ENCODE measurements at places on chromosomes 12 and 14. TPM values are rescaled to one million over a fixed set of nuclear protein-coding genes. Genes with fewer than 3 reads are reported as not detected.

GRCh38 chr12:93019212-93019927 lies 90.3 kb upstream of the EEA1 start:
- DNase-seq = no peak

GRCh38 chr12:22631863-22632463 lies 7.0 kb downstream of the ETNK1 start:
- peak; percentile 36 for DNase-seq

DNA sequence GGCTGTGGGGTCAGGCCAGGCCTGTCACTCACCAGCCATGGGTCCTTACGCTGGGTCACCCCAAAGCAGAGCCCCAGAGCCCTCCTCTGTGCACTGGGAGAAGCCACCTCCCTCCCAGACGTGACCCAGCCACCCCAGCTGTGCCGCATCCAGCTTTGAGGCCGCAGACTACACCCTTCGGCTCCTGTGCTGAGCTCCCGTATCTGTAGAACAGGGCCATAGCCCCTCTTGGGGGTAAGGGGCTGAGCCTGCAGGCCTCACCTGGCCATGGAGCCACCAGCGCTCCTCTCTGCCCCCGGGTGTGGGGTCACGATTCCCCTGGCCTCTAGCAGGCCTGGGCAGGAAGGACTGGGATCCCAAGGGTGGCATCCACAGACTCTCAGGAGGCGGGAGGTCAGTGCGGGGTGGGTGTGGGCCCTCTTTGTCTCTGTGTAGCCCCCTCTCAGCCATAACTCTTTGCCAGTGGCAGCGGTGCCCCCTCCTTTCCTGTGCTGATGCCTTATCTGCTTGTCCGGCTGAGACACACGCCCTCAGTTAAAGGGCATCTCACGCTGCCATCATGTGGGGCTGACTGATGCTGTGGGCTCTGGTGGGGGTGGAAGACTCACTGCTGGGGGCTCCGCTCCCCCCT lies 16.3 kb downstream of the ASPG start:
- no peak for DNase-seq

- peak; percentile 18 for DNase-seq
These were observed 813 bp upstream of the CCDC184 start for GRCh38 chr12:48182631-48183030.

- DNase-seq = no peak
These were observed 224.4 kb downstream of the CHST11 start for GRCh38 chr12:104681012-104681690.

DNA sequence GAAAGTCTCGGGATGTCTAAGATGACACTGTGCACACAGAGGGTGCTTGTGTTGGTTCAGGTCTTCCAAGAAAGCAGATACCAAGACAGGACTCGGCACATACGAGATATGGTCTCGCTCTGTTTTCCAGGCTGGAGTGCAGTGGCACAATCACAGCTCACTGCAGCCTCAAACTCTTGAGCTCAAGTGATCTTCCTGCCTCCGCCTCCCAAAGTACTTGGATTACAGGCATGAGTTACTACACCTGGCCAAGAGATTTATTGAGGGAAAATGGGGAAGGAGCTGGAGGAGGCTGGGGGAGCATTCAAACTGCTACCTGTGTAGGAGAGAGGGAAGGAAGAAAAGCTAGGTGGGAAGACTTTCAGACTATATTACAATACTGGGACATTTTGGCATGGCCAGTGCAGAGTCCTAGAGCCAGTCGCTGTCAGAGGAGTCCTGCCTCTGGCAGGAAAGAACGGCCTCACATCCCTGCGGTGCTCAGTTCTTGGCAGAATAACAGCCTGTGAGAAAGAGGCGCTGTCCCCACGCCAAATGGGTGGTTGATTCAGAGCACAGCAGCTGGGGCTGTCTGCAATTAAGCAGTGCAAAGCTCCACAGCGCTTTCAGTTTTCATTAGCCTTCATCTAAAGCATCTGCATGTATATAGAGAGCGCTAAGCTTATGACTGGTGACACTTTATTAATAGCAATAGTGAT lies 18.3 kb downstream of the SLC17A8 start:
- DNase-seq = no peak

- no peak for DNase-seq
These were observed 190.7 kb upstream of the BMP4 start for GRCh38 chr14:54147282-54147681.

- DNase-seq = no peak
These were observed 207.5 kb downstream of the CALM1 start for GRCh38 chr14:90604356-90604755.

DNA sequence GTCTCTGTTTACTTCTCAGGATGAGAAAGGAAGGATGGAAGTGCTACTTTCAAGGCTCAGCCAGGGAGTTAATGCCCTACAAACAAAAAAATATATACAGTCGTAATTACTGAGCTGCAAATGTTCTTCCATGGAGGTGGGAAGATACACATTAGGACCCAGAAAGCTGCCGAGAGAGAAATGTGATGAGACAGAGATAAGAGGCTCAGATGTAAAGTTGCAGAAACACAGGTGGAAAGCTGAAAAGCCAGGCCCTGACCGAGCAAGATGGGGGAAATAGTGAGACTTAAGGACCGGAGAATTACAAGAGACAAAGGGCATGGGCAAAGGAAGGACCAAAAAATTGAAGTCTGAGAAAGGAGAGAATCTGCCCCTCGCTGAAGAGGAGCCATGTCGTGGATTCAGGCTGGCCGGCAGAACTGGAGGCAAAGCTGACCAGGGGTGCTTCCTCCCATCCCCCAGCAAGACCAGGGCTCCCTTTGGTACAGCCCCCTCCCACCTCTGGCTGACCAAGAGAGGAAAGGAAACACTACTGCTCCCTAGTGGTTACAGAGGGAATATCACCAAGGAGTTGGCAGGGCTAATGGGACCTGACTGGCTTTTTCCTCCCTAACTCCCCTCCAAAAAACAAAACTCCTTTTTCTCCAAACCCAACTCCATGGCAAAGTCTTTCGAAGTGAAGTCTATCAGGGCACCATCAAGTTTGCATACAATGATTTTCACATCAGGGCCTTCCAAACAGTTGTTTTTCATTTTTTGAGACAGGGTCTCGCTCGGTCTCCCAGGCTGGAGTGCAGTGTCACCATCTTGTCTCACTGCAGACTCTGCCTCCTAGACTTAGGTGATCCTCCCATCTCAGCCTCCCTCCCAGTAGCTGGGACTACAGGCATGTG lies 12.1 kb downstream of the ZFHX2 start:
- DNase-seq = peak; percentile 39

DNA sequence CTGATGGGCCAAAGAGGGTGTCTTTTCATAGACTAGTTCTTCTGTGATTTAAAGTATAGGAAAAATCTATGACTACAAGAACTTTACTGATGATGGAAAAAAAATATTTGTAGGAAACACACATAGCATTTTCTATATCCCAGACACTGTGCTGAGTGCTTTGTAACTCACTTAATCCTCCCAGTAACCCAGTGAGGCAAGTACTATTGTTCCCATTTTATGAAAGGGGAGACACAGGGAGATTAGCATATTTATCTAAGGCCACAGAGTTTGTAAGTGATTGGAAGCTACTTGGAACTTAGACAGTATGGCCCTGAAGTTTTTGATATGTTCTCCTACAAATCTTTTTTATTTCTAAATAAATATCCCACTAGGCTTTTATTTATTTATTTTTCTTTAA lies 19.9 kb downstream of the PRPF39 start:
- DNase-seq = no peak

GRCh38 chr14:37275963-37276362 lies 78.2 kb downstream of the MIPOL1 start:
- no peak for DNase-seq

DNA sequence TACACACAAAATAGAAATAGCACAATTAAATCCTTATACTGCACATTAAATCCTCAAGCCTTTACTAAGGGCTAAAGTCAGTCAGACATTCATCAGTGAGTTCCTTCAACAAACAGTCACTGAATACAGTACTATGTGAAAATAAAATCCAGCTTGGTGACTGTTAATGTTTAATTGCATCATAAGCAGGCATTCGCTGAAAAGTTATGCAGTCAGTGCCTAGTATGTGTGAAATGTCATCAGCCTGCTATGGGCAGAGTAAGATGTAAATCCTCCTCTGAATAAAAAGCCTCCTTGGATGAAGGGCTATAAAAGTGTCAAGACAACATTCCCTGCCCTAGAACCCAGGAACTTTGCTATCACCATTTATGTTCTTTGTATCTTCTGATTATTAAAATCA lies 116.4 kb downstream of the PRICKLE1 start:
- no peak for DNase-seq

DNA sequence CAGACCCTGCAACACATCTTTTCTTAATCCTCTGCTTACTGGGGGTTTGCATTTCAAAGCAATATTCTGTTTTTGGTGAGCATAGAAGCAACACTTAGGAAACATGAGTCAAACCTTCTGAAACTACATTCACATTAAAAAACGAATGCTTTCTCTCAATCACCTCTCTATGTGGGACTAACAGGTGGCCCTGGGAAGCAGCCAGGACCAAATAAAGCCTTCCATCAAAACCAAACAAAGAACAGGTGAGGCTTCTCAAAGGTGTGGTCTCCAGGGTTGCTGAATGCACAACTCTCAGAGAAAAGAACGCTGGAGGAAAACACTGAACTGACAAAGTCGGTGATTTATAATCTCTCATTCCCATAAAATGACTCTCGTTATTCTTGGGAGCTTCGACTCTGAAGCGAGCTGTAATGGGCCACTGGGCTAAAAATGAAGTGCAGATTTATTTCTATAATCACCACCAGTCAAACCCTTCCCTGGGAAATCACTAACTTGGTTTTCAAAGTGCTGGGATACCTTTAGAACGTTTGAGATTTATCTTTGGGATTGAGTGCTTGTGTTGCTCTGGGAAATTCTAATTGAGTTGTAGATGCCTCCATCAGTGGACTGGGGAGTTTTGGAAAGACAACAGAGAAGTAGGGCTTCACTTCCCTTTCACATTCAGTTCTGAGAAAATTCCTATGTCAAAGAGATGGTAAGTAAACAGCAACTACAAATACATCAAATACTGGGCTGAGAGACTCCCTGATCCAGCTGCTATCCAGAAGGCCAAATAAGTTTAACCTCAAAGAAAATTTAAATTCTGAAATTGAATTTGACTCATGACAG lies 262.0 kb upstream of the TMPO start:
- DNase-seq = no peak

DNA sequence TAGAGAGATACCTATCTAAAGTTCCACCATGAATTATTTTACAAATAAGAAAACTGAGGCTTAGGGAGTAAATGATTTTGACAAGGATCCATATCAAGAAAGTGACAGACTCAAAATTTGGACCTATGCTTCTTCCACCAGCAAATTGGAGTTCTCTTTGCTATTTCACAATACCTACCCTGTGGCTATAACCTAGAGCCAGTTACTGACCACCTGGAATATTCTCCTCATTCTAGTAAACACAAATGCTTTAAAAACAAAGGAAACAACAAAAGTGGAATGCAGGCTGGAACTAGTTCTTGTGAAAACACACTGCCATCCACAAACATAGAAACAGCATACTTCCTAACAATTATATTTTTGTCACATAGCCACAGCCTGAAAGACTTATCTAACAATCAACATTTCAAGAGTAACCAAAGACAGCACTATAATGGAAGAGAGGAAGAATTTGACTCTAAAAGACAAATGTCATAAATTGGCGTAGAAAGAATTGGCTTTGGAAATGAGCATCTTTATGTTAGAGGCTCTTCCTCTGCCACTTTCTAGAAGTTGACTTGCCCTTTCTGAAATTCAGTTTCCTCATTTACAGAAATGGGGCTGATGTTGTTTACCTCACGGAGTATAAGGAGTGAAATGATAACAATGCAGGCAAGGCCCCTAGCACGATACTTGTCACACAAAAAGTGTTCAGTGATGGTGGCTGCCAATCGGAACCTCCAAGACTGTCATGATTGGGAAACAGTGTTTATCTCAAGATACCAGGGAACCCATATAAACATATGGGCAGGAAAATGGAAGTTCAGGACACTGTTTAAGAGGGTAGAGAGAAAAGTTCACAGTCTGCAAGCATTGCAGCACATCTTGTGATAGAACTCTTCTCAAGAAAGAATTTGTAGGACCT lies 138.6 kb upstream of the LGR5 start:
- DNase-seq = no peak

DNA sequence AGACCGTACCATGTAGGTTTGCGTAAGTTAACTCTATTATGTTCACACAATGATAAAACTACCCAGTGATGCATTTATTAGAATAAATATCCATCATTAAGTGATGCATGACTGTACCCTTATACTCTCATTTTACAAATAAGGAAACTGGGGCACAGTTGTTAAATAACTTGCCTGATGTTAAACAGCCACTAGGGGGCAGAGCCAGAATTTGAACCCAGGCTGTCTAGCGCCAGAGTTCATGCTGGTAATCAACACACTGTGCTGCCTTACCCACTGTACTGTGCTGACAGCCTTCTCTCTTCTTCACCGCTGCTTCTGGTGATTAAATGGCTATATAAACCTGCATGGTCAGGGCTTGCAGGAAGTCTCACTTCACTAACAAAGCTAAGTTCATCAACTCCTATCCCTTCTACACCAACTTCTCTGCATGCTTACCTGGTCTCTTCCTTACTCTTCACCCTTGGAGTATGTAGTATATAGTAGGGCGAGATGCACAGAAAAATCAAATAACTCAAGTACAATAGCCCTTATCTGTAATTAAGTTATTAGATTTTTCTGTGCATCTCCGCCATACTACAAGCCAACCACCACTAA lies 43.6 kb upstream of the APPL2 start:
- peak; percentile 9 for DNase-seq

DNA sequence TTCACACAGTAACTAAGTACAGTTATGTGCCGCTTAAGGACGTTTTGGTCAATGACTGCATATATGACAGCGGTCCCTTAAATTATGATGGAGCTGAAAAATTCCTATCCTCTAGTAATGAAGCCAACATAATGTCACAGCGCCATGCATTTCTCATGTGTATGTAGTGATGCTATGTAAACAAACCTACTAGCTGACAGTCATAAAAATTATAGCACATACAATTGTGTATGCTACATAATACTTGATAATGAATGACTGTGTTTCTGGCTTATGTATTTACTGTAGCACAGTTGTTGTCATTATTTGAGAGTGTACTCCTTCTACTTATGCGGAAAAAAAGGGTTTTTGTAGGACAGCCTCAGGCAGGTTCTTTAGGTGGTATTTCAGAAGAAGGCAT lies 99.7 kb downstream of the DACT1 start:
- no peak for DNase-seq

- DNase-seq = no peak
These were observed 269.3 kb downstream of the DAD1 start for GRCh38 chr14:22319526-22320361.

The TGFB3 gene
- polyA plus RNA-seq = 0.29 TPM

The RND1 gene
- 0.85 TPM for polyA plus RNA-seq

The SAMD4A gene
- polyA plus RNA-seq = 0.72 TPM

The TSPAN9 gene
- not detected for polyA plus RNA-seq

The B3GNT4 gene
- 0.10 TPM for polyA plus RNA-seq
